ENCODE measurements at places on chromosomes 7 and 10. TPM values are rescaled to one million over a fixed set of nuclear protein-coding genes. Genes with fewer than 3 reads are reported as not detected.
A peak's percentile ranks its signal among the peaks of the same experiment; 100 is the strongest.

DNA sequence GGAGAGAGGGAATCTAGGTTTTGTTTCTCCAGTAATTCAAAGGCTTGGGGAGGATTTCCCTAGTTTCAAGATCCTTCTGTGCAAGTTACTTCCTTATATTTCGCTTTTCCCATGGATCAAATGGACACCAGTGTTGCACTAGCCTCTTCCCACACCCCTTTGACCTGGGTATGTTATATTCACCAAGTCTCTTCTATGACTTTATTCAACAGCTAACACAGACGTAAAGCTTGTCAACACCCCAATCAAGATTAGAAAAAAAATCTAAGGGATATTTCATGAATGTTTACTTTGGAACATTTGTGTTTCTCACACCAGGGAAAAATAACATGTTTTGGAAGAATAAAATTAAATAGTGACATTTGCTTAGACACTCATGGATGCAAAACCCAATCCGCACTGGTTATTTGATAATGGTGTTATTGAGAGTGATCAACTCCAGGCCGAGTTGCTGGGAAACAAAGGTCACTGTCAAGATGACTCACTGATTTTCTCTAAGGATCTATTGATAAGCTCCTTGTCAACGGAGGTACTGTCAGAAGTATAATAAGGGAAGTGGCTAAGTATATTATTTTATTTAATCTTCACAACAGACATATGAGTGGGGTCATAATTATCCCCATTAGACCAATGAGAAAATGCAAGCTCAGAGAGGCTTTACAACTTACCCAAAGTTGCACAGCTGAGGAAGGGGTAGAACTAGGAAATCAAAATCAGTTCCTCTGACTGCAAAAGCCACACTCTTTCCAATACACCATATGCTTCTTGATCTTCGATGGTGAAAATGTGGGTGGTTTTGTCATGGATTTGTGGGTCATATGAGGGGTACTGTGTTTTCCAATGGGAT lies 52.2 kb downstream of the CREB3L2 start:
- no peak for DNase-seq

- DNase-seq, result no peak
These were observed 142.9 kb downstream of the THSD7A start for GRCh38 chr7:11689096-11689495.

GRCh38 chr10:133440633-133441285 lies 13.0 kb upstream of the SCART1 start:
- peak; percentile 11 for DNase-seq

DNA sequence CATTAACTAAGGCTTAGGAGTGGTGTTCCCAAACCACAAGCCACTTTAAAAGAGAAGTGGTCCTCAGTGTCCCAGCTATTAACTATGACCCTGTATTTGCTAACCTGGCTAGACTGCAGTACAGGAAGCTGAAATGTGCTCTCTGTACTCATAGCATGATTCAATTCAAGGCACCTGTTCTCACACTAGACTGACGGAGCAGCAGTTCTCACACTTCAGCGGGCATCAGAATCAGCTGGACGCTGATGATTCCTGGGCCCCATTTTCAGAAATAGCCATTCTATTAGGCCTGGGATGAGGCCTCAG lies 24.5 kb upstream of the MSRB2 start:
- no peak for DNase-seq

GRCh38 chr10:128062881-128063563 lies 63.2 kb downstream of the MKI67 start:
- DNase-seq, result no peak

GRCh38 chr10:114389426-114389825 lies 14.9 kb downstream of the AFAP1L2 start:
- DNase-seq, result peak; percentile 50

DNA sequence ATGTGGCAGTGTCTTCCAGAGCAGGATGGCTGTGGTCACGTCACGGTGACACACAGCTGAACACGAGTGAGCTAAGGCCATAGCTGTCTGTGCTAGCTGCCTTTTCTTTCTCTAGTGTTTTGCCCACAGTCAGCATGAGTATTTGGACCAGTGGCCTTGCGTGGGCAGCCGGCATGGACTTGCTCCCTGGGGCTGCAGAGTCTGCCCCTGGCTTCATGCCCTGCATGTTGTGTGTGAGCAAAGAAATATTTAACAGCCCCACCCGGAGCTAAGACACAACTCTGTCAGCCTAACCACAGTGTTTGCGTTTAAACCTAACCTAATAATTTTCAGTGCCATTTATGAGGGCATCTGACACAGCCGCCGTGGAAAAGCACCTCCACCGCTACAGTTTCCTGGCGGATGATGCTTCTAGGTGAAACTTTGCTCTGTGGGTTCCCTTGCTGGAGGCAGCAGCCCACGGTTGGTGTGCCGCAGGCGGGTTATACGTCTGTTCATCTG lies 14.6 kb downstream of the CHST12 start:
- DNase-seq, result no peak

DNA sequence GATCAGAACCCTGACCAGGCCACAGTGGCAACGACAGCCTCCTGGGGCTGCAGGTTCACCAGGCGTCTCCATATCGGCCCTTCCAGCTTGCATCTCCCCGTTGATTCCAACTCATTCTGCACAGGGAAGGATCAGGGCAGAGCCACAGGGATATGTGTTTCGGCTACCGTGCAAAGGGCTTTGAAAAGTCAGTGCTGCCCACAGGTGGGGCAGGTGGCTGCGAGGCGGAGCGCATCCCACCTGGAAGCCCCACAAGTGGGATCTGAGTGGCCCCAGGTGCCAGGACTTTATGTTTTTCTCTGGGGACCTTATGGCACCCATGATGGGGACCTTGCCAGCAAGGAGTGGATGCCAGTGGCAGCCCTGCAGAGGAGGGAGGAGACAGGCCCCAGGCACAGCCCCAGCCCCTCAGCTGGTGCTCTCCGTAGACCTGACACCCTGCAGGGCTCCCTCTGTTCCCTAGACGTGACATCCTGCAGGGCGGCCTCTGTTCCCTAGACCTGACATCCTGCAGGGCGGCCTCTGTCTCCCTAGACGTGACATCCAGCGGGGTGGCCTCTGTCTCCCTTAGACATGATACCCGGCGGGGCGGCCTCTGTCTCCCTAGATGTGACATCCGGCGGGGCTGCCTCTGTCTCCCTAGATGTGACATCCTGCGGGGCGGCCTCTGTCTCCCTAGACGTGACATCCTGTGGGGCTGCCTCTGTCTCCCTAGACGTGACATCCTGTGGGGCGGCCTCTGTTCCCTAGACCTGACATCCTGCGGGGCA lies 189.4 kb downstream of the ELFN1 start:
- no peak for DNase-seq

Gene ADCK2
- total RNA-seq, result 21.8 TPM

Gene SFRP4
- 13.3 TPM for total RNA-seq

Gene FAM25A
- total RNA-seq, result not detected

Gene PRKAR1B
- total RNA-seq, result 10.5 TPM

Gene PTPRZ1
- total RNA-seq, result 0.48 TPM

Gene TMEM229A
- not detected for total RNA-seq

Gene GPR85
- 0.29 TPM for total RNA-seq

Measured in breast epithelium (tissue), 4 donors.